Fibroblast of gingiva (primary cell): ENCODE measurements at places on chromosomes 4 and X.

DNA sequence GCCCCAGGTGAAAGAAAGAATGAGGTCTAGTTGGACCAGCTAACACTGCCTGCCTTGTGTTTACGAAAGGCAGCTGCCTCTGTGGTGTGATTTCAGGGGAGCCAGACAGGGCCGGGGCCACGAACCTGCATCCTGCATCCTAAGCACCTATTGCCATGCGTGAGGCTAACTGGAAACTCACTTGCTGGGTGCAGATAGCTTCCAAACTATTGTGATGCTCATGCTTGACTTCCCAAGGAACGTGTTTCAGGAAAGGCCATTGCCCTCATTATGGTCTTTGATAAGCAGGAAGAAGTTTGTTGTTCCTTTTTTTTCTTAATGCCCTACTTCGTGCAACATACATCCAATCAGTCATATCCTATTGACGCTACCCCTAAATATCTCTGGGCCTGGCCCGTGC, 2.3 kb upstream of the IRF2 start:
- DNase-seq: no peak

DNA sequence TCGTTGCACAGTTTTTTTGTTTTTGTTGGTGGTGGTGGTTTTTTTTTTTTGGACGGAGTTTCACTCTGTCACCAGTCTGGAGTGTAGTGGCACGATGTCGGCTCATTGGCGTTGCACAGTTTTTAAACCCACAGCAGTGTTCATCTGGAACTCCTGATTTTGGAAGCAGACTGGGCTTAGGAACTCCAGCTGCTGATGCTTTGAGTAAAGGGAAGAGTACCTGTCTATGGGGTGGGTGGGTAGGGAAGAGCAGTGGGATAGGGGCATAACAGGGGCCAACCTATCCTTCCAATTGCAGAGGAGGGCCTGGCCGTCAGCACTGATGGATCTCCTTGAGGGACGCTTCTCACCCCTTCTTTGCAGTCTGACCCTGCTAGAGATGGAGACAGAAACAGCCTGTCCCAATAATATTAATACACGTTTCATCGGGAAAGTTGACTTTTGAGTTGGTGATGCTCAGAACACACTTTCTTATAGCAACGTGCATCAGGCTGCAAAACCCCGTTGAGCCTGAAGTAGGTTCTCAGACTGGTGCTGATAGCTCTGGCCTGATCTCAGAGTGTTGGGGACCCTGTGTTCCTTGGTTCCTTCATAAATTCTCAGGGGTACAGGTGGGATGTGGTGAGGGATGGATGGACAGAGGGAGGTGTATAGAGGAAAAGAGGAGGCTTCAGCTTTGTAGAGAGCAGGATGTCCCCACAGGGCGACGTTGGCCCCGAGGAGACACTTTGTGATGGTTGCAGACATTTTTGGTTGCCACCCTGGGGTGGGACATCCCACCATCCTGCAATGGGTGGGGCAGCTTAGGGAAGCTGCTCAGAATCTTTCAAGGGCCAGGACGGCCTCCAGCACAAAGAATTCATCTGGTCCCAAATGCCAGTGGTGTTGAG, 2.3 kb downstream of the CD99 start:
- DNase-seq: no peak

GRCh38 chr4:130329036-130329435, 1233.1 kb downstream of the C4orf33 start:
- no peak for DNase-seq

GRCh38 chr4:48247142-48247877, 22.3 kb downstream of the TEC start:
- DNase-seq: peak; percentile 92

DNA sequence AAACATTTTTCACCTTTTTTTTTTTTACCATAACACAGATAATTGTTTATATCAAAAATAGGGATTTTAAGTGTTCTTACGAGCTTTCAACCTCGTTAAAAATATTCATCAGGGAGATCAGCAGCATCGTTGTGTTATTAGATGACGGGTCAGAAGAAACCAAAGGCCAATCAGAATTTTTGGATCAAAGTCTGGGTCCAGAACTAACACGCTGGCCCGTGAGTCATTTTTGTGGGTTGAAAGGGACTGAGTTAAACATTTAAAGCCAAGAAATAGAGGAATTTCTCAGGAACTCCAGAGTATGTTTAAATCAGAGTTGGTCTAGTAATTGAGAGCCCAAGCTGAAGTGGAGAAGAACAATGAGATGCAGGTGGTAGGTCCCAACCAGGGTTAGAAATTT, 170.8 kb downstream of the TLL1 start:
- DNase-seq: no peak

- DNase-seq: no peak
Observed at GRCh38 chrX:41005445-41005992, 79.7 kb upstream of the USP9X start.

DNA sequence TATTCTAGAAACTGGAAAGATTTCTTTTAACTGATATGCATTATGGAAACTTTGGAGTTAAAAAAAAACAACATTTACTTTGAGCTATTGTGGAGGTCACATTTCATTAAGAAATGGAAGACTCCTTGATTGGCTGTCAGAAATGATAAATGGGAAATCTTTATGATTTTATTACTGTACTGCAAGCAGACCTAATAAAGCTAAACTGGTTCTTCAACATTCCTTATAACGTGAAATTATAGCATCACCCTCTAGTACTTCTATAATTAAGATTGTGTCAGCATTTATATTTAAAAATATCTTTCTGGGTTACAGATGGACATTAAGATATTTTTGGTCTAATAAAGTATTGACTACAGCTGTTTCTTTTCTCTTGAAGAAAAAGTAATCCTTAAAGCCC, 213.8 kb upstream of the PACRGL start:
- no peak for DNase-seq

DNA sequence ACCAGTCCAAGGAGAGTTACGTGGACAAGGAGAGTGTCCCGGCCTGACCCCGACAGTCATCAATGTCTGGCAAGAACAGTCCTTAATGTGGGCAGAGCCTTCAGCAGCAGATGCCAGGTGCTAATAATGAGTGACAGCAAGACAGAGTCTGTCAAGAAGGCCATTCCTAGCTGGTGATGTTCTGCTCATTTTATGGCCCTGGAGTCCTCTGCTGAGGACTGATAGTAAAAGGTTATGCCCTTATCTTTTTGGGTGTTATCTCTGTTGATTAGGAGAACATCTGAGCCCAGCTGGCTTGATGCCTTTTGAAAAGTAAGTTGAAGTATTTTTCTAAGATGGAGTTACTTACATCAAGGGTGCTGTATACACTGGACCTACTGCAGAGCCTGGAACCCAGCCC, 67.3 kb downstream of the SLC34A2 start:
- DNase-seq: no peak

GRCh38 chr4:19575924-19576323, 675.8 kb upstream of the SLIT2 start:
- peak; percentile 10 for DNase-seq

DNA sequence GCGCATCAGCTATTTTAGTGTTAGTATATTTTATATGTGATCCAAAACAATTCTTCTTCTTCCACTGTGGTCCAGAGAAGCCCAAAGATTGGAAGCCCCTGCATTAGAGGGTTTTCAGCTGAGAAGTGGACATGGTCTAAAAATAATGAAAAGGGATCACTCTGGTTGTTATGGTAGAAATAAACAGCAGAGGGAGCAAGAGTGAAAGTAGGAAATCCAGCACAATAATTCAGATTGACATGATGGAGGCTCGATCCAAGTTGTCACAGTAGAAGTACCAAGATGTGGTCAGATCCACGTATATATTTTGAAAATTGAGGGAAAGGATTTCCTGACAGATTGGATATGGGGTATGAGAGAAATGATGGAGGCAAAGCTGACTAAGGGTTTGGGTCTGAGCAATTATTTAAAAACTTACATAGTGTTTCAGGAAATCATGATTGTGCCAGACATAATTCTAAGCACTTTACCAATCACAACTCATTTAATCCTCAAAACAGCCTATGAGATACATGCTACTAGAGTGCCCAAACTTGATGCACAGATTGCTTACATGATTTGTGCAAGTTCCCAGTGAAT, 17.0 kb upstream of the TMEM144 start:
- DNase-seq: no peak

DNA sequence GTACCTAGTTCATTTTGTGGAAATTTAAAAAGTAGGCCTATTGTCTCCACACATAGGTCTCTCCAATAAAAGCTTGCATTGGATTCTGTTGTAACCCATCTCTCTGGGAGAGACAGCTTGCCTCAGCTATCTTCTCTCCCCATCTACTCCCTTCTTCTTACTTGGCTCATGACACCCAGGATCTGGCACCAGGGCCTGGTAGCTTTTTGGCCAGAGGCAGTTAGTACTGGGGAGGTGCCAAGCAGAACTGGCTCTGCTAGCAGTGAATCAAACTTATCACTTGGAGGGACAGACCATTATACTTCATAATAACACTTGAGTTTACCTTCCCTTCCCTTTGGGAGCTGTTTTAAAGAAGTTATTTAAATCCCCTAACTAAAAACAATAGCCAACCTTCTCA, 31.8 kb downstream of the PLAC1 start:
- DNase-seq: peak; percentile 52

DNA sequence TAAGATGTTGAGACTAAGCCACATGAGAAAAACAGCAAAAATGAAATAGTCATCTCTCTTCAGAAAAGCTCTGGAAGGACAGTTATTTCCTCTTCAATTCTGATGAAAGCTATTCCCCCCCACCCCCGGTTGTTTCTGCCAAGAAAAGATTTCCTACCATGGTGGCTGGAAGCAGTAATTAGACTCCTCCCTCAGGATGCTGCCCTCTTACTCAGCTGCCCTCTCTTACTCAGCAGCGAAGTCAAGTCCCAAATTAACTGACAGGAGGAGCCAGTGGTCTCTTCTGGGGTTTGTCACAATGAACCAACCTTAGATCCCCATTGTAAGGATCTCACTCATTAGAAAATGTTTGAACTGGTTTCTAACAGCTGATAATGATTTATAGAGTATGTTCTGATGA, 38.0 kb downstream of the GPM6B start:
- peak; percentile 68 for DNase-seq

GRCh38 chr4:72938516-72938915, 131.0 kb downstream of the COX18 start:
- DNase-seq: no peak
